ENCODE measurements at places on chromosomes 7 and 10. TPM values are rescaled to one million over a fixed set of nuclear protein-coding genes. Genes with fewer than 3 reads are reported as not detected.

STOX1 gene
- 0.12 TPM for total RNA-seq

AUTS2 gene
- 22.3 TPM for total RNA-seq

PLXDC2 gene
- 3.0 TPM for total RNA-seq

SPDYE2B gene
- not detected for total RNA-seq

OR2A1 gene
- total RNA-seq, result 0.12 TPM

PCBD1 gene
- 22.0 TPM for total RNA-seq

TIMM23 gene
- 69.6 TPM for total RNA-seq

NUDT13 gene
- total RNA-seq, result 0.97 TPM

RHOBTB1 gene
- total RNA-seq, result 45.3 TPM

OR9A2 gene
- total RNA-seq, result not detected

CCDC126 gene
- 12.3 TPM for total RNA-seq

MAT1A gene
- not detected for total RNA-seq

MUC12 gene
- under 0.01 TPM for total RNA-seq

UNCX gene
- 0.12 TPM for total RNA-seq

ITGB8 gene
- total RNA-seq, result 17.5 TPM

All from hair follicle dermal papilla cell (primary cell).